ENCODE measurements at places on chromosomes 12 and 14.

- no peak for DNase-seq
Measured at GRCh38 chr12:157644-158043, 56.3 kb downstream of the SLC6A12 start.

DNA sequence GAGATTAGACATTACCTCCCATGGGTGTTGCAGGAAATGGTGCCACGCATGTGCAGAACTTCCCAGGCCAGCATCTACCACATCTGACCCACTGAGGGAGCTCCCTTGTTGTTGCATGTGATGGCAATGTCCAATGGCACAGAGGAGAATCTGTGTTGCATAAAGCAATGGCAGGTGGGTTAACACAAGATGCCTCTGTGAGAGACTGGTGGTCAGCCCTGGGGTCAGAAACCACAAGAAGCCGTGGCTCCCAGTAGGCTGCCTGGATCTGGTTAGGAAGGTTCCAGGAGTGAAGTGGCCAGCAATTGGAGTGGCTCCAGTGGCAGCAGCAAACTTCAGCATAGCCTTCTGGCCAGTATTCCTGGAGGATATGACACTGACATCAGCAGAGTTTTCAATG, 65.9 kb upstream of the HMGA2 start:
- DNase-seq: no peak

DNA sequence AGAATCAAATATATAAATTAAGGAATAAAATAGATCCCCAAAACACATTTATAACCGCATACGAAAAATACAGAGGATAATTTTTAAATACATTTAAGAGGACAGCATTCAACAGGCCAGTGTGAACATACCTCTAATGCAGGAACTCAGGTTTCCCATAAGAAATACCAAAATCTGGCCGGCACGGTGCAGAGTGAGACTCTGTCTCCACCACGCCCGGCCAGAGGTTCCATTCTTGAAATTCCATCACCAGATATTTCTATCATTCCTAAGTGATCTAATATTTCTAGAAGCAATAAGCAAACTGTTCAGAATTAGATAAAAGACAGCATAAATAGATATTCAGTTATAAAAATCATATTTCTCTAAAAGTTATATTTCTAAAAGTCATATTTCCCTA, 30.2 kb upstream of the OASL start:
- DNase-seq: no peak

DNA sequence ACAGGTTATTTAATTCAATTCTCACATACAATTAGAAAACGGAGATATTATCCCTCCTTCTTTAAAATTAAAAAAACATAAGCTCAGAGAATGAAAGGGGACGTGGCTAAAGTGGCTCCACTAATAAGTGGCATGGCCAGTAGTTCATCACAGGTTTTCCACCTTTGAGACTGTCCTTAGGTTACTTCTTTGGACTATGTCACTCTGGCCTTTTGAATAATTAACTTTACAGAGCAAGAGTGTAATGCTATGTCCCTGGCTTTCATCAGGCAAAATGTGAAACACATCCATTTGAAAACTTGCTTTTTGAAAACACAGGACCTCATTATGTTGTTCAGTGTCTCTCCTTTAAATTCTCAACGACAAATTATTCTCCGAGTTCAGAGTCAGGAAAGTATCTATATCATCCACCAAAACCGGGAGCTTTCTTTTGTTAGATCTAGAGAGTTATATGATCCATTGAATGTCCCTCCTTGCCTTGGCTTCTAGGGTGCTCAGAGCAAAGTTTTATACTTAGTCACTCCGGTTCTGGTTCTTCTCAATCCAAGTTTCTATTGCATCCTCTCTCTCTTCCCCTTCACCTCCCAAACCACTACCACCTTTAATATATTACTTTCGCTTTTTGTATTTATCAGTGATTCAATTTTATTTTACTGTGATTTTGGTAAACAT, 43.0 kb upstream of the BTG1 start:
- DNase-seq: no peak

GRCh38 chr14:60093080-60093479, 1.4 kb downstream of the PCNX4 start:
- DNase-seq: peak; percentile 22

GRCh38 chr12:58252914-58253313, 311.5 kb downstream of the ATP23 start:
- DNase-seq: no peak

GRCh38 chr12:79299447-79300198, 391.1 kb downstream of the PAWR start:
- DNase-seq: no peak

- DNase-seq: no peak
Measured at GRCh38 chr12:81080431-81080983, 2.6 kb downstream of the ACSS3 start.

GRCh38 chr14:49946320-49947141, 53.6 kb downstream of the ARF6 start:
- peak; percentile 88 for DNase-seq

DNA sequence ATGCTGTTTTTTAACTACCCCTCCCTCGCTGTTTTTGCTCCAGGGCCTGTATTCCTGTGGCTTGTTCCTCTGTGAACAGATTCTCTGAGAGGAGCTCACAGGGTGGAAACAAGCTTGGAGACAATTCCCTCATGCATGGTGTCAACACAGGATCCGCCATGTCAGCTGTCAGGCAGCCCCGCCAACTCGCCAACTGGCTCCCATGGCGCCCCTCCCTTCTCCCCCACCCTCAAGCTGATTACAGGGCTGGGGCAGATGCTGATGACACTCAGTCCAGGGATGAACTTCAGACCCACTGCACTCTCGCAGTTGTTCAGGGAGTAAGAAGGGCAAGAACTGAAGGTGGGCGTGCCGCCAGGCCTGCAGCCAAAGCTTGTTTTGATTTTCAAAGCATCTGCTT, 229.9 kb downstream of the NTF3 start:
- no peak for DNase-seq

- no peak for DNase-seq
Measured at GRCh38 chr14:30355431-30355913, 203.5 kb upstream of the G2E3 start.

- DNase-seq: no peak
Measured at GRCh38 chr14:65192686-65193085, 90.4 kb upstream of the MAX start.

GRCh38 chr14:102629808-102630350, 37.4 kb downstream of the RCOR1 start:
- no peak for DNase-seq

DNA sequence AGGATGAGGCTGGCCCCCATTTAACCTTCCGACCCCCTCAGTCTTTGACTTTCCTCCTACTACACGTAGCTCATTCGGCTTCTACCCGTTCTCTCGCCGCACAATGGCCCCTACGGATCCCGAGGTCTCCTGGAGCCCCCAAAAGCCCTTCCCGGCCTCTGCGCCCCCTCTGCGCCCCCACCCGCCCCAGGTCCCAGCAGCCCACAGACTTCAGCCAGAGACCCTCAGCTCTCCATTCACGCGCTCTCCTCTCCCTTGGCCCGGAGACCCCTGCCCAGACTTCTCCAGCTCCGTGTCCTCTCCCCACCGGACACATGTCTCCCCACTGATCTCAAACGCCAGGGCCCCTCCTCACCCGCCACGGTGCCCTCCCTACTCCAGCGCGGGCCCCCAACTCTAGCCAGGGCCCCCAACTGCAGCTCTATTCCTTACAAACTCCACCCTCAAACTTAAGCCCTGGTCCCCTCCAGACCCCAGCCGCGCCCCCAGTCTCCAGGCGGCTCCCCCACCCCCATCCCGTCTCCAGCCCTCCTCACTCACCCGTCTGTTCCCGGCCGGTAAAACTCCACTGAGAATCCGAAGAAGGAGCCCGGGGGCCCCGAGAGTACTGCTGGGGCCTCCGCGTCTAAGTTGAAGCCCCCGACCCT, 502 bp downstream of the ITGA5 start:
- DNase-seq: peak; percentile 31

DNA sequence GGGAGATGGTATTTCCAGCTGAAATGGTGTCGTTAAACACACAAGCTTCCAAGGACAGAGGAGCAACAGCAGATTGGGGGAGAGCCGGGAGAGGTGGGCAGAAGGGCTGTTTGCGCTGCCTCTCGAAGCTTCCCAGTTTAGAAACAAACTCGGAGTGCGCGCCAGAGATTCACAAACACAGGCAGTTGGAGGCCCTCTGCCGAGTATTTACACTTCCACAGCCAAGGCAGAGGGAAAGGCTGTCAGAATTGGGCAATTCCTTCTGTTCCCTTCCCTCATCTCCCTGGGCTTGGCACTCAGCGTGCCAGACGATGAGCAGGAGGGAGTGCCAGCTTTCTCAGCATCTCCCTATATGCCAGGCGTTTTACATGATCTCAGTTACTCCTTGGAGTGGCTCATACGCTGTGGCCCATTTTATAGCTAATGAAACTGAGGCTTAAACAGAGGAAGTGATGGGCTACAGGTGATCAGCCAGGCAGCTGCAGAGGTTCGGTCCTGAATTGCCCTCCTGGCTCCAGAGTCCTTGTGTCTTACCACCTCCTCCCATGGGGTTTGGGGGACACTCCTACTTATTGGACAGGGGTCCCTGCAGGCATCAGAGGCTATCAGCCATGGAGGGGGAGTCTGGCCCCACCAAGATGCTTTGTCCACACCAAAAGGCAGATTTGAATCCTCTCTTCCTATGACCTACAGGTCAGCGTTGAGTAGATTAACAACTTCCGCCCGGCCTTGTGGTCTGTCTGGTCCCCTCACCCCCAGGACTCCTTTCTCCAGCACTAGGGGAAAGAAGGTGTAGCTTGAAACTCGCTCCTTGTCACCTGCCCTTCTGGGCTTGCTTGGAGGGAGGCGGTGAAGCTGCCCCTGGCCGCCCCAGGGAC, 3.1 kb downstream of the FAM222A start:
- no peak for DNase-seq

- no peak for DNase-seq
Measured at GRCh38 chr12:8906266-8907180, 7.8 kb upstream of the PHC1 start.

- no peak for DNase-seq
Measured at GRCh38 chr14:102754370-102755262, 22.6 kb upstream of the TRAF3 start.

- peak; percentile 49 for DNase-seq
Measured at GRCh38 chr14:23537351-23538049, 14.1 kb downstream of the ZFHX2 start.

- no peak for DNase-seq
Measured at GRCh38 chr12:4270831-4271716, 2.5 kb upstream of the CCND2 start.

- DNase-seq: no peak
Measured at GRCh38 chr12:110880651-110881050, 33.9 kb downstream of the CCDC63 start.

DNA sequence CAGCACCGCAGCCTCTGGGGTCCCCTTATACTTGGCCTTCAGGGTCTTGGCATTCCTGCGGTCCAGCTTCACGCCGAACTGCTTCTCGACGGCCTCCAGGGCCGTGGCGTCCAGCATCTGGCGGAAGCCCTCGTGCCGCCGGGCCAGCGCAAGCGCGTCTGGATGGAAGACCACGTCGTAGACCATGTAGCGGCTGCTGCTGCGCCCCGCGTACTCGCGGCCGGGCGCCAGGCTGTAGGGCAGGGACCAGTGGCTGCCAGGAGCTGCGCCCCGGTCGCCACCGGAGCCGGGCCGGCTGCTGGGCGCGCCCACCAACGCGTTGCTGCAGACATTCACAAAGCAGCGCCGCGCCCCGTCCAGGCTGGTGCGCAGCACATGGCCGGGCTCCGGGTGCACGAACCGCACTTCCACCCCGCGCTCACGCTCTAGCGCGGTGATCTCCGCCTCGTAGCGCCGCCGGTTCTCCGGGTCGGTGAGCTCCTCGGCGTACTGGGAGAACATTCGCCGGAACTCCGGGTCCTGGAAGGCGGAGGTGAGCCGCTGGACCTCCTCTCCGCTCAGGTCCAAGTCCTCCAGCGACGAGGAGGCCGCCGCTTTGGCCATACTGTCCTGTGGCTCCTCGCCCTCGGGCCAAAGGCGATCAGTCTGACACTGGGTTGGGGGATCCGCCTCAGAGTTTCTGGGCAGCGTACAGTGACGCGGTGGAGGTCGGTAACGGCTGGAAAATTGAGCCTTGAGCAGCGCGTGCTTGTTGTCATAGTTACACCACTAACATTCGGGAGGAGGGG, at the start of gene DNAAF2:
Gene DNAAF2 (minus strand): TSS at position 698 of the 788 bp plus-strand sequence. CDS start 95 bp downstream, at position 603.
- DNase-seq: peak; percentile 83

GRCh38 chr12:46933947-46934346, 108.2 kb upstream of the SLC38A4 start:
- DNase-seq: peak; percentile 70

DNA sequence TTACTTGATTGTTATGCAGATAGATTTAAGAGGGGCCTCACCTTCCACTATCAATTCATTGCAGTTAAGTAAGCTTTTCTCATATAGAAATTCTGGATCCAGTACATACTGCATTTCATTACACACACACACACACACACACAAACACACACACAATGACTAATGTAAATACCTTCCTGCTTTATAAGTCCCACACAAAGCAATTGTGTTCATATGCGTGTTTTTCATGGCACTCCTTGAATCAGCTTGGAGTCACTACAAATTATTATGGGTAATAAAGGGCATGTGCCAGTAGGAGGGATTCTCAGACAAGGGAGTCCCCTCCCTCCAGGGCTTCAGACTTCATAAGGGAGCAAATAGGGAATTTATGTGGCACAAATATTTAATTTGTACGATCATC, 4.5 kb downstream of the MIPOL1 start:
- peak; percentile 48 for DNase-seq
